ENCODE measurements at places on chromosomes 6 and 20. TPM values are rescaled to one million over a fixed set of nuclear protein-coding genes. Genes with fewer than 3 reads are reported as not detected.

The PRKN gene
- total RNA-seq, result 3.4 TPM

The KIAA1586 gene
- 18.5 TPM for total RNA-seq

The VNN1 gene
- total RNA-seq, result not detected

The ASCC3 gene
- 96.7 TPM for total RNA-seq

The BNIP5 gene
- total RNA-seq, result not detected

The FILIP1 gene
- 0.62 TPM for total RNA-seq

The BRPF3 gene
- 20.9 TPM for total RNA-seq
